ENCODE measurements at places on chromosomes 11 and 22.

GRCh38 chr22:21570398-21570797 is 2.9 kb downstream of the UBE2L3 start:
- no peak for DNase-seq

- DNase-seq = no peak
Measured at GRCh38 chr22:19760058-19760950, at the start of gene TBX1. Gene TBX1, plus strand, starts transcription at chr22:19760778. Its CDS starts 66 bp downstream, at chr22:19760844.

DNA sequence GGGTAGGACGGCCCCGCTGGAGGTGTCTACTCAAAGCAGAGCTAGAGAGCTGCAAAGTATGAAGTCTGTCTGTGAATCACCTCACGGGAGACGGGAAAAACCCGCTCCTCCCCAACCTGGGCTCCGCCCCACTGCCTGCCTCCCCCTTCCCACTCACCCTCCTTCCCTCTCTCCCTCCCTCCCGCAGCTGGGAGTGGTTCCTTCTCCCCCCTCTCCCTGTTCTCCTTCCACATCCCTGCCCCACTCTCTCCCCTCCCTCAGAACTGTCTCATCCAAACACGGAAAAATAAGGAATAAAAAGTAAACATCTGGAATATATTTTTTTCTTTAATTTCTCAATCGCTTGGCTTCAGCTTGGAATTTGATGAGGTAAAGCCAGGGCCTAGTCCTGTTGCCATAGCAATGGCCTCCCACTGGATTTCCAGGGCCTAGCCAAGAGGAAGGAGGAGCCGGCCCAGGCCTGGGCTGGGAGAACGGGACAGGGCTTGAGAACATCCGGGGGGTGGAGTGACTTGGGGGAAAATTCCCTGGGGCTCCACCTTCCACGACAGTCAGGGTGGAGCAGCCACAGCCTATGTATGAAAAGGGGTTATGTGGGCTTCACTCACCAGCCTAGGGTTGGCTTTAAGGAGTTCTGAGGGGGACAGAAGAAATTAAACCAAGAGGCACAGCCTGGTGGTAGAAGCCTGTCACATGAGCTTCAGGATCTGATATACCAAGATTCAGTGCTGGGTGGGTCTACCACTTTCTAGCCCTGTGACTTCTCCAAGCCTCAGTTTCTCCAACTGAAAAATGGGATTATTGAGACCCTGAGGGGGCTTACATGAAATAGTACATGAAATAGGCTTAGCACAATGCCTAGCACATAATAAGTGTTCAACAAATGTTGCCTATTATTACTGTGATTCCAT is 2.2 kb downstream of the TNKS1BP1 start:
- DNase-seq = no peak

DNA sequence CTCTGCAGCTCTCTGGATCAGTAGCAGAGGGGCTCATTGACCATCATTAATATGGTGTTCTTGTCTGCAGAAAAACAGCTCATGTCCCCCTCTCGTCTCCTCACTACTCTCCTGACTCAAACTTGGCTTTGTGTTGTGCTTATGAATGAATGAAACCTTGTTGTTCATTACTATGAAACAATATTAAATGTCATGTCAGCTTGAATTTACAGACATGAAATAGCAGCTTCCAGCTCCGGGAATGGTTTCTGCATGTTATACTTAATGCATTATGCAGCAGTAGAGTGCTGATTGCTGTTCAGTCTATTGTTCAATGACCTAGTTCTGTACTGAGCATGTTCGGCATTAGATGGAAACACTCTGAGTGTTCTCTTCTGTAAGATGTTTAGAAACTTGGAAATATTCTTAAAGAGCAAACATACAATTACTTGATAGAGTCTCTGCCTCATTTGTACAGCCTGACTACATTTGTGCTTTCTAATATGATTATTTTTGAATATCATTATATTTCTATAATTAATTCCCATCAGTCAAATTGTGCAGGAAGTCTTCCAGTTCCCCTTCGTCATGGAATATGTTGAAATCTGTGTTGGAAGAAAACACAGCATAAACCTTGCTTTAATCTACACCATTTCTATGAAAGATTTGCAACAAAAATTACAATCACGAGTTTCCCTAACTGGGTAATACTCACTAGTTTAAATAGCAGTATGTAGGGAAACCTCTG is 340.4 kb downstream of the SOX6 start:
- DNase-seq = no peak

GRCh38 chr11:66986178-66986545 is 11.1 kb downstream of the C11orf86 start:
- no peak for DNase-seq

- DNase-seq = peak; percentile 48
Measured at GRCh38 chr22:42473484-42474193, 41.4 kb upstream of the NFAM1 start.

GRCh38 chr11:7222619-7223018 is 29.1 kb upstream of the SYT9 start:
- DNase-seq = no peak

- no peak for DNase-seq
Measured at GRCh38 chr11:110198031-110198729, 98.2 kb downstream of the RDX start.

DNA sequence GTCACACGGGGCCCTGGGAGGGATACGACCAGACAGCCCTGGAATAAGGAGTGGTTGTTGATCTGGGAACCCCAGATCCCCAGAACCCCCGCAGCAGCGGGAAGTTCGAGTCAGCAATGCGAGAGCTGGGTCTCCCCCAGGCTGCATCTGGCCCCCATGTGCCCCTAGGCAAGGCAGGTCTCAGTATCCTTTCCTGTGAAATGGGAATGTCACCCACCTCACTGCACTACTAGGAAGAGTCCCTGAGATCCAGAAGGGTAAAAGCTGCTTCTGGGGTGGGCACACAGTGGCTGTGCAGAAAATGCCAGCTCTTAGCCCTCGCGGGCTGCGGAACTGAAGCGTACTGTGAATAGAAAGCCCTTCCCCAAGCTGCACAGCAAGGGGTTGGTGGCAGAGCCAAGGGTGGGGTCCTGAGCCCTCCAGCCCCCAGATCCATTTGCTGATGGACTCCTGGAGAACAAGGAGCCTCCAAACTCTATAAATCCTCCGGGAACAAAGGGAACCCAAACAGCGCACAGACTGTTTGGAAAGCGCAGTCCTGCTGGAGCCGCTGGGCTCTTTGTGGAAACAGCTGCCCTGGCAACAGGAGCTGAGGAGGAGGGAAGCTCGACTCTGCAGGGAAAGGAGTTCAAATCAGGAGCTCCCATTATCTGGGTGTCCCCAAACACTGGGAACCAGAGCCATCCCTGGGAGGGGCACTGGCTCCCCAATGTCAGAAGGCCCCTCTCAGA is 68.2 kb upstream of the SHISAL1 start:
- no peak for DNase-seq
